ENCODE measurements at places on chromosomes 6 and 20. TPM values are rescaled to one million over a fixed set of nuclear protein-coding genes. Genes with fewer than 3 reads are reported as not detected.

Gene BMP6
- total RNA-seq, result 8.1 TPM

Gene MAFB
- total RNA-seq, result 93.3 TPM

Gene MUC21
- not detected for total RNA-seq

GRCh38 chr6:108598305-108598863 is 37.7 kb downstream of the FOXO3 start:
- no peaks in the 10 kb centered on the region for H3K27me3 ChIP-seq
- H3K4me1 ChIP-seq, result no peaks in the 10 kb centered on the region
- no peak overlapping the region for H3K4me3 ChIP-seq
- no peaks in the 10 kb centered on the region for H3K36me3 ChIP-seq

- no peaks in the 10 kb centered on the region for H3K4me1 ChIP-seq
- no peak for DNase-seq
Measured at GRCh38 chr20:47583551-47583950, 81.9 kb downstream of the NCOA3 start.

DNA sequence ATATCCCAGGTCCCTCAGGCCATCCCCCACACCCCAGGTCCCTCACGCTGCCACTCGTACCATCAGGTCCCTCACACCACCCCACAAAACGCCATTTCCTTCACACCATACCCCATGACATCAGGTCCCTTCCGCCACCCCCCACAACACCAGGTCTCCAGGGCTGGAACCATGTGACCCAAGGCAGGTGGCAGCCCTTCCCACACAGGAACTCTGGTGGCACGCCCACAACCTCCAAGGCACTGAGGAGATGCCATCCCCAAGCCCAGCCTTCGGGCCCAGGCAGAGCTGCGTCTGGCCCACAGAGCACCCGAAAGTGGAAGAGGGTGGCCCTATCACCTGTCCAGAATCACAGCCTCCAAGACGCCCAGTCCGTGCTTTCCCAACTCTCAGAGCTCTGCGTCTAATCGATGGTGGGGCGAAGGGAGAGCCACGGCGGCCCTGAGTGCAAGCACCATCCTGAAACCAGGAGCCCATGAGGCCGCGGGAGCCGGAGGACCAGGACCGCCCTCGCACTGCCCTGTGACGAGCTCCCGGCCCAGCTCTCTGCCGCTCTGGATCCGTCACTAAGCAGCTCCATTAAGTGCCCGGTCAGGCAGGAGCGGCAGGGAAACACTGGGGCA is 12.7 kb downstream of the TAF4 start:
- H3K4me1 ChIP-seq, result no peaks in the 10 kb centered on the region
- no peaks in the 10 kb centered on the region for H3K27me3 ChIP-seq
- H3K36me3 ChIP-seq, result no peaks in the 10 kb centered on the region
- H3K4me3 ChIP-seq, result no peak overlapping the region

GRCh38 chr6:44712353-44713111 is 325.0 kb downstream of the CDC5L start:
- no peak for DNase-seq
- no peaks in the 10 kb centered on the region for H3K36me3 ChIP-seq
- H3K27me3 ChIP-seq, result no peaks in the 10 kb centered on the region
- H3K27ac ChIP-seq, result no peak overlapping the region
- no peaks in the 10 kb centered on the region for H3K4me1 ChIP-seq

Measured in tibial nerve (tissue), 4 donors.